Thoracic aorta (tissue), 2 donors: ENCODE measurements at places on chromosomes 13 and 19. TPM values are rescaled to one million over a fixed set of nuclear protein-coding genes. Genes with fewer than 3 reads are reported as not detected.

DNA sequence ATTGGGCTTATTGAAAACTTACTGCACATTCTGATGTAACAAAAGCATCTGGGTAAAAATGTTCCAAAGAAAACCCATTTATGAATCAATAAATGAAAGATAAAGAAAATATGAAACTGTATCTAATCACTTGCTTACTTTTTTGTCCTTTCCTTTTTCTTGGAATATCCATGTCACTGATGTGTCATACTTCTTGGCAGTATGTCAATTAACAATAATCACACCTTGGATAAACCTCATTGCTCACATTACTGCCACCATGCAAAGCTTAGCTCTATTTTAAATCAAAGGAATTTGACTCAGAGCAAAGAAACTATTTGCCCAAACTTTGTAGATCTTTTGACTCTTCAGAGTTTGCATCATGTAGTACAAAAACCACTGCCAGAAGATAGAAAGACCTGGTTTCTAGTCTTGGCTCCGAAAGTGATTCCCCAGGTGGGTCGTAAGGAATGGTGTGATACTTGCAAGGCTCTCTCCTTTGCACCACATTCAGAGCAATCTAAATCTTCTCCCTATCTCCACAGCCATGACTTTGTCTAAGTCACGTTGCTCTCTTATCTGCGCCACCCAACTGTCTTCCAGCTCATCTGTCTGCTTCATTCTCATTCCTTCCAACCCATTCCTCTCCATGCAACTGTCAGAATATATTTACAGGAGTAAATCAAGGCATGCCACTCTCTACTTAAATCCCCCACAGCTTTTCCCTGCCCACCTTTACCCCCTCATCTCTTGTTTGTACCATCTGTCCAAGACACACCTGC is 311.9 kb downstream of the COG6 start:
- H3K36me3 ChIP-seq, result no peaks in the 10 kb centered on the region
- DNase-seq, result no peak
- H3K27me3 ChIP-seq, result no peaks in the 10 kb centered on the region
- H3K4me1 ChIP-seq, result no peaks in the 10 kb centered on the region
- H3K27ac ChIP-seq, result no peak overlapping the region

DNA sequence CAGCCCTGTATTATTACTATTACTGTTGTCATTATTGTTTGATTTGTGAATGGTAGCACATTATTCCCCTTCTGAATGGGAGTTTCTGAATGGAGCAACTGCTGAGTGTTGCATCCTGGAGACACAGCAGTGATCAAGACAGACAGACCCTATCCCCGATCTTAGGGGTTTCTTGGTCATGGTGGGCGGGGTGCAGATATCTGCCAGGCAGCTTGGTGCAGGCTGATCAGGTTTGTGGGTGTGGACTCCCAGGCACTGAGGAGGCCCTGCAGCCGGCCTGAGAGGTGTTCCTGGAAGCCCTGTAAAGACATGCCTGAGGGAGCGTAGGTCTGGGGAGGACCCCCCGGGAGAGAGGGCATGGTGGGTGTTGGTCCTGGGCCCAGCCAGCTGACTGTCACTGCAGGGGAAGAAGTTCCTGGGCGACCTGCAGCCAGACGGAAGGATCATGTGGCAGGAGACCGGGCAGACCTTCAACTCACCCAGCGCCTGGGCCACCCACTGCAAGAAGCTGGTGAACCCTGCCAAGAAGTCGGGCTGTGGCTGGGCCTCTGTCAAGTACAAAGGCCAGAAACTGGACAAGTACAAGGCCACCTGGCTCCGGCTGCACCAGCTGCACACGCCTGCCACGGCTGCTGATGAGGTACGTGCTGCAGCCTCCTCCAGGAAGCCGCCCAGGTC is 2.1 kb downstream of the MPND start:
- H3K4me1 ChIP-seq, result peaks cover 9% of the 10 kb centered on the region
- H3K4me3 ChIP-seq, result no peak overlapping the region
- H3K27ac ChIP-seq, result no peak overlapping the region

DNA sequence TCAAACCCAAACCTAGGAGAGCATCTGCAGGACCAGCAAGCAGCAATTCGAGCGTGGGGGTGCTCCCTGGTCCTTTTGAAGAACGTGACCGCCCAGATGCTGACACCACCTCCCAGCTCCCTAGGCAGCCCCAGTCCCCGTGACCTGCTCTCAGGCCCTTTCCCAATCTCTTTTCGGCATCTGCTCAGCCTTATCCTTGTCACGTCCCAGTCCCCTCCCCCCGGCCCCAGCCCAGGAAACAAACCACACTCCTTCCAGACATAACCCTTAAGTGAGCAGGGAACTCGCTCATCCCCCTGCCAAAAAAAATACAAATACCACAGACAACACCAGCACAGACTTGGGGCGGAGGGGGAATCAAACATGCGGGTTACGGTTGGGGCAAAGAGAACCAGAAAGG is 3.3 kb downstream of the MLLT1 start:
- no peaks in the 10 kb centered on the region for H3K27me3 ChIP-seq
- peaks cover 59% of the 10 kb centered on the region for H3K4me1 ChIP-seq
- peak; percentile 58 for DNase-seq
- peak overlapping the region; percentile 15 for H3K4me3 ChIP-seq
- no peaks in the 10 kb centered on the region for H3K36me3 ChIP-seq

- no peak overlapping the region for H3K27ac ChIP-seq
- peak overlapping the region; percentile 4 for H3K4me3 ChIP-seq
- no peak for DNase-seq
- H3K4me1 ChIP-seq, result no peaks in the 10 kb centered on the region
- H3K27me3 ChIP-seq, result no peaks in the 10 kb centered on the region
Observed at GRCh38 chr19:6532244-6532999, 1.6 kb downstream of the TNFSF9 start.

DNA sequence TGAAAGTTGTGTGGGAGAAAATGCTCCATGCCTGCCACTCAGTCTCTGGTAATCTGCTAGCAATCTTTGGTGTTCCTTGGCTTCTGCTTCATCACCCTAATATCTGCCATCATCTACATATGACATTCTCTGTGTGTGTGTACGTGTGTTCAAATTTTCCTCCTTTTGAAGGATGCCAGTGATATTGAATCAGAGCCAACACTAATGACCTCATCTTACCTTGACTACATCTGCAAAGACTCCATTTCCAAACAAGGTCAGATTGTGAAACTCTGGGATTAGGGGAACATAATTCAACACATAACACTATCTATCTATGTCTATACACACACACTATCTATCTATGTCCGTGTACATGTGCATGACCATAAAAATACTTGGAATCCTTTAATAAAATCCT is 81.4 kb upstream of the IRS2 start:
- no peaks in the 10 kb centered on the region for H3K36me3 ChIP-seq
- H3K4me1 ChIP-seq, result peaks cover 22% of the 10 kb centered on the region
- no peak overlapping the region for H3K27ac ChIP-seq
- DNase-seq, result no peak
- no peak overlapping the region for H3K4me3 ChIP-seq

GRCh38 chr13:114146173-114146572 is 13.8 kb upstream of the RASA3 start:
- DNase-seq, result no peak
- no peak overlapping the region for H3K4me3 ChIP-seq
- no peaks in the 10 kb centered on the region for H3K4me1 ChIP-seq
- H3K27me3 ChIP-seq, result no peaks in the 10 kb centered on the region
- H3K27ac ChIP-seq, result no peak overlapping the region

DNA sequence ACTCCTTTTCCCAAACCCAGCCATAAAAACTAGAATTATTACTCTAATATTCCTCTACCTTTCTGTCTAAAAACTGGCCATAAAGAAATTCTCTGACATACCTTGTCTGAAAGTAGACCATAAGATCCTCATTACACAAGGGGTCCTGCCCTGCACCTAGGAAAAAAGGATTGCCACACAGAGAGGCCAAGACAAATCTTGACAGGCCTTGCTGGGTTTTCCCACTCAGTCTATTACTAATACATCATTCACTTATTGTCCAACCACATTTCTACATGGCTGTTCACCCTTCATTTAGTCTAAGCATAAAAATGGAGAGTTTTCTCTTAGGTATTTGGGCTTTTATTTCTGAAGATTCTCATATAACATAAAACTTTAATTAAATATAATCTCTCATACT is 319.8 kb downstream of the PCDH20 start:
- no peak for DNase-seq
- no peaks in the 10 kb centered on the region for H3K4me1 ChIP-seq
- H3K27me3 ChIP-seq, result no peaks in the 10 kb centered on the region
- no peak overlapping the region for H3K27ac ChIP-seq
- no peaks in the 10 kb centered on the region for H3K36me3 ChIP-seq
- H3K4me3 ChIP-seq, result no peak overlapping the region

GRCh38 chr19:54790711-54791110 is 12.7 kb upstream of the KIR2DL4 start:
- H3K36me3 ChIP-seq, result no peaks in the 10 kb centered on the region
- no peak for DNase-seq
- no peaks in the 10 kb centered on the region for H3K4me1 ChIP-seq
- no peak overlapping the region for H3K4me3 ChIP-seq

DNA sequence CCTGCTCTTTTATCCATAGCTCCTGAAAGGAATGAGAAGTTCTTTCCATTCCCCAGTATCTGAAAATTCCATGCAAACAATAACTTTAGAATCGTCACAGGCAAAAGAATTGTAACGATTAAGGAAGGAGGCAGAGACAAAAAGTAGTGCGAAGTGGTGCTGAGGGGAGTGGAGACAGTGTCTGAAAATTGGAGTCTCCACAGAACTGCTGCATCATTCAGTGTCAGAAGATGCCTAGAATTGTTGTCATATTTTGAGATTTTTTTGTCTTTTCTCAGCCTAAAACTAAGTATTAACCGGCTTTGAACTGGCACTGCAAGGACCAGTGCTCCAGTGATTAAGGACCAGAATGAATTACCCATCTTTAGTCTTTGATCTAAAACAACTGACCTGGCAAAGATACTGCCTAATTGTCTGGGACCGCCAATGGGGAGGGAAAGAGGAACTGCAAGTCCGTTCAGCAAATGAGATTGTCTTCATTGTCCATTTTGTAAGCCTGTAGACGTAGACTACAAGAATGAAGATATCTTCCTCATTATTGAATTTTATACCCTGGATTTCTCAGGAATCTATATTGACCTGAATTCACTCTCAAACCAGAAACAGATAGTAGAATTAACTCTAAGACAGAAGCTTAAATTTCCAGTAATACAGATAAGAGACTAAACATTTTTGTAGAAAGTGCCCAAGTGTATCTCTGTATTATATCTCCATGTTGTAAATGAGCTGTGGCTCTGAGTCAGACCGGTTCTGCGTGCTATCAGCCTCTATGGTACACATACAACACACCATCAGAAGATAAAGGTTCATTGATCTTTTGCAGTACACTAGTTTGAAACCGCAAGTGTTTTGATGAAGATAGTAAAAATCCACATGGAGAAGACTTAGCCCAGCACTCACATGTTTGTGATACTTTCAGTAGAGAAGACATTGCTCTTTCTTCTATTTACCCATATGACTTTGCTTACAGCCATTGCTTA is 293.2 kb downstream of the EFNB2 start:
- H3K36me3 ChIP-seq, result no peaks in the 10 kb centered on the region
- H3K27me3 ChIP-seq, result no peaks in the 10 kb centered on the region
- H3K4me3 ChIP-seq, result no peak overlapping the region
- DNase-seq, result no peak
- no peaks in the 10 kb centered on the region for H3K4me1 ChIP-seq

GRCh38 chr19:29480507-29480906 is 45.3 kb upstream of the VSTM2B start:
- H3K36me3 ChIP-seq, result no peaks in the 10 kb centered on the region
- DNase-seq, result no peak
- H3K4me3 ChIP-seq, result no peak overlapping the region

DNA sequence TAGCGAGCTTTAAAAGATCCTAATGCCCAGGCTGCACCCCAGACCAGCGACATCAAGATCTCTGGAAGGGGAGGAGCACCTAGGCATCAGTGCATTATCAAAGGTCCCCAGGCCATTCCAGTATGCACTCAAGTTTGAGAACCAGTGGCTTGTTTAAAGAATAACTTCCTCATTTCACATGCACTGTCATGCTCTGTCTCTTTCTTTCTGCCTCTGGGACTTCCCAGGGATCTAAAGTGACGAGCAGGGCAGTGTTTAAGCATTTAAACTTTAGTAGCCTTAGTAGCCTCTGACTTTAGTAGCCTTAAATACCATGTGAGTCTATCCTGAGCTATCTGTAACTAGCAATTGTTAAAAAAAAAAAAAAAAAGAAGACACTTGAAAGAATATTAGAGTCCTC is 8.9 kb upstream of the FARP1 start:
- no peak overlapping the region for H3K27ac ChIP-seq
- H3K4me3 ChIP-seq, result no peak overlapping the region

- H3K4me3 ChIP-seq, result no peak overlapping the region
- no peak overlapping the region for H3K27ac ChIP-seq
Observed at GRCh38 chr13:50226515-50227155, 211.4 kb downstream of the KCNRG start.

GRCh38 chr13:113186061-113186900 is 22.2 kb downstream of the PCID2 start:
- no peaks in the 10 kb centered on the region for H3K27me3 ChIP-seq
- H3K27ac ChIP-seq, result no peak overlapping the region
- H3K4me1 ChIP-seq, result no peaks in the 10 kb centered on the region
- no peak for DNase-seq

DNA sequence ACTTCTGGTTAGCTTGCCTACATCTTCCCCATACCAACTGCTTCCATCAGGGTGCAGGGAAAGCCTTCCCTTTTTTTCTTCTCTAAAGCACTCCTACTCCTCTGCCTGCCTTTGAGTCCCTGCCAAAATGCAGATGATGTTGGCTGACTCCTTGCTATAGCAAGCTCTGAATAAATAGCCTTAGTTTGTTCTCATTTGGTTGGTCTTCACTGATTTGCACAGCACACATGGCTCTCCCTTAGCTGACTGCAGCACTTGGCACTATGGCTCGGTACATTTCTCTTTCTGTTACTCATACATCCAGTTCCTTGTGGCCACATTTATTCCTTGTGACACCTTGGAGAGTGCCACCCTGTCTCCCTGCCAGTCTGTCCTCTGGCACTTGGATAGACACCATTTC is 249.8 kb downstream of the DCLK1 start:
- no peak for DNase-seq
- peak overlapping the region; percentile 44 for H3K27ac ChIP-seq
- H3K4me1 ChIP-seq, result no peaks in the 10 kb centered on the region
- no peaks in the 10 kb centered on the region for H3K36me3 ChIP-seq

DNA sequence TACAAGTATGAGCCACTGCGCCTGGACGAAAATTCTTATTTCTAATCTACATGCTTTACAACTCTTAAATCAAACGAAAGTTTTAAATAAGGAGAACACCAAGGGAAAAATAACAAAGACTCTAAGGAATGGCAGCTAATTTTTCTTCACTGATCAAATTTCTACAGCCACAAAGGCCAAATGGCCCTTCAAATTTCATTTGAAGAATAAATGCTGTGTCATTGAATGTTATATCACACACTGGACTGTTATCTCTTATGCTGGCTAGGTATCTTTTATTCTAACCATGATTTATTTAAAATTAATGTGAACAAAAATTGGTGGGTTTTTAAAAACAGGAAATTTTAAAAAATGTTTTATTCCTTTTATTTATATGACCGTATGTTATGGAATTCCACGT is 14.1 kb downstream of the SMAD9 start:
- no peak for DNase-seq
- no peaks in the 10 kb centered on the region for H3K36me3 ChIP-seq
- H3K4me3 ChIP-seq, result no peak overlapping the region
- peaks cover 5% of the 10 kb centered on the region for H3K4me1 ChIP-seq

The ZNF444 gene
- total RNA-seq, result 28.2 TPM

The GPR4 gene
- total RNA-seq, result 6.6 TPM

The ZFP14 gene
- total RNA-seq, result 4.2 TPM

The CLC gene
- total RNA-seq, result not detected

The ZNF177 gene
- total RNA-seq, result 1.9 TPM

The NLRP5 gene
- total RNA-seq, result not detected

The PSG3 gene
- not detected for total RNA-seq

The S1PR5 gene
- total RNA-seq, result 2.4 TPM

The GNA15 gene
- total RNA-seq, result 14.0 TPM

The PRX gene
- 3.7 TPM for total RNA-seq
